ENCODE measurements at places on chromosomes 3 and 15.

DNA sequence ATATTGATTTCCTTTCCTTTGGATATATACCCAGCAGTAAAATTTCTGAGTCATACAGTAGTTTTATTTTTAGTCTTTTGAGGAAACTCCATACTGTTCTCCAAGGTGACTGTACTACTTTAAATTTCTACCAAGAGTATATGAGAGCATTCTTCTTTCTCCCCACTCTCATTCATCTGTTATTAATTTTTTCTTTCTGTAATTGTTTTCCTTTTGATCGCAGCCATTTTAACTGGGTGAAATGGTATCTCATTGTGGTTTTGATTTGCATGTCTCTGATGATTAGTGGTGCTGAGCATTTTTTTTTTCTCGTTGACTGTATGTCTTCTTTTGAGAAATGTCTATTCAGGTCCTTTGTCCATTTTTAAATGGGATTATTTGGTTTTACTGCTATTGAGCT, 18.3 kb upstream of the VGLL3 start:
- no peak for DNase-seq

GRCh38 chr3:157816296-157816695, 289.9 kb downstream of the SHOX2 start:
- DNase-seq, result no peak

DNA sequence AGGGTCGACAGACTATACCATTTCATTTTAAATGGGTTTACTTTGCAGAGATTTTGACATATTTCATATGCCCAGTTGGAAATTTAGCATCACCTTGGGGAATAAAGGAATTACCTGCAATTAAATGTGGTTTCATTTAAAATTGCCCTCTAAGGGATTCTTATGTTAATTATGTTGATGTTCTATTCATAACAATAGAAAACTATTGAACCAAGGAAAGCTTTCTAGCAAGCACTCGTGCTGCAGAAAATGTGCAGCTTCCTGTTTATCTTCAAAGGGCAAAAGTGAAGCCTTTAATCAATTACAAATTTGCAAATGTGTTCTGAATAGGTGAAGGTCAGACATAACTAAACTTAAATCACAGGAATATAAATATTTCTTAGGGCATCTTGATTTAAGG, 352.1 kb downstream of the CHST2 start:
- no peak for DNase-seq

DNA sequence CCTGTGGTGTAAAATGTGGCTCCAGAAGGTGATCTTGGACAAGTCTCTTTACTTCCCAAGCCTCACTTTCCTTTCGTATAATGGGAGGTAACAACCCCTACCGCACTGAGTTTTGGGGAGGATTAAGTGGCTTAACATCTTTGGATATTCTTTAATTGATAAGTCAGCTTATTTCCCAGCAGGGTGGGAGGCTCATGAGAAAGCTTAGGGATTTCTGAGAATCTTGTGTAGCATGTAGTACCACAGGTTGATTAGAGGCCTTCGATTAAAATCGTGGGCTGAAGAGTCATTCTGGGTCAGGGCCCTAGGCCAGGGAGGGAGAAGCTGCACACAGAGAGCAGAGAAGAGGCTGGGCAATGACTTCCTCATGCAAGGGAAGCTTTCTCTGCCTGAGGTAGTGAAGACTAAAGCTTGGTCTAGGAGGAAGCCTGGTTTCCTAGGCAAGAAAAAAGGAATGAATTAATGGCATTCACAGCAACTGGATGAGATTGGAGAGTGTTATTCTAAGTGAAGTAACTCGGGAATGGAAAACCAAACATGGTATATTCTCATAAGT, 1.5 kb upstream of the NMNAT3 start:
- no peak for DNase-seq

DNA sequence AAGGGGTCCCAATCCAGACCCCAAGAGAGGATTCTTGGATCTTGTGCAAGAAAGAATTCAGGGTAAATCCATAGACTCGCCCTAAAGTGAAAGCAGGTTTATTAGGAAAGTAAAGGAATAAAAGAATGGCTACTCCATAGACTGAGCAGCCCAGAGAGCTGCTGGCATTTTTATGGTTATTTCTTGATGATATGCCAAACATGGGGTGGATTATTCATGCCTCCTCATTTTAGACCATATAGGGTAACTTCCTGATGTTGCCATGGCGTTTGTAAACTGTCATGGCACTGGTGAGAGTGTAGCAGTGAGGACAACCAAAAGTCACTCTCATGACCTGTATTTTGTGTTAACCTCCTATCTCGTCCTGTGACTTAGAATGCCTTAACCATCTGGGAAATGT, 142.2 kb downstream of the DOCK3 start:
- no peak for DNase-seq

GRCh38 chr3:53161820-53162671, 1.0 kb downstream of the PRKCD start:
- no peak for DNase-seq

DNA sequence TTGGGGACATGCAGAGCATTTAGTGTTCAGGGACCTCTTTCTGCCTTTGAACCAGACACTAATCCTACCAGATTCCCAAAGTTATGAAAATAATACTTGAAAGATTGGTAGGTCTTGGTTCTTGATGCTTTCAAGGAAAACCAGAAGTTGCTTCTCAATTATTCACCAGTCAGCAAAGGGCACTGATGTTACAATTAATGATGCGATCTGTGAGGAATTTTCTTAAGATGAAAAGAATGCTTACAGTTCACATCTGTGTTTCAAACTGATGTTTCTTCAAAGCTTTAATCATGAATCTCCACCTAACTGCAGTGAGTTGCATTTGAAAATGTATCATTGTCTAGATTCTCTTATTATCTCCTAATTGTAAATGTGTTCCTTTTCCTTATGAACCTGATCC, 161.0 kb downstream of the NAALADL2 start:
- DNase-seq, result no peak

- DNase-seq, result no peak
These were observed 73.5 kb upstream of the MBNL1 start for GRCh38 chr3:152195206-152195605.

DNA sequence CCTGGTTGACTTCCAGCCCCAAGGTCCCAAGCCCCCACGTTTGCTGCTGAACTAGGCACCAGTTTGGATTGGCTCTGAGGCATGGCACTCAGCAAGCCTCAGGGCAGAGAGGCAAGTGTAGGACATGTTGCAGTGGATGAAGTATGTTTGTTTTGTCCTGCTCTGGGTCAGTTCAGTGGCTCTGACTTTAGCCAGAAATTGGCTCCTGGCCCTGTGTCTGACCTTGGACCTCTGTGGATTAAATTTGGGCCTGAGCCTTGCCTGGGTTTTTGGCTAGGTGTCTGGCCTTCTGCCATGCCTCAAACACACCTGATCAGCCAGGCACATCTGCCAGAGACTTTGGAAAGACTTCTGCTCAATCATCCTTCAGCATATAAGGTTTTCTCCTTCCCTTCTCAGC, 3.6 kb upstream of the MRAS start:
- no peak for DNase-seq

DNA sequence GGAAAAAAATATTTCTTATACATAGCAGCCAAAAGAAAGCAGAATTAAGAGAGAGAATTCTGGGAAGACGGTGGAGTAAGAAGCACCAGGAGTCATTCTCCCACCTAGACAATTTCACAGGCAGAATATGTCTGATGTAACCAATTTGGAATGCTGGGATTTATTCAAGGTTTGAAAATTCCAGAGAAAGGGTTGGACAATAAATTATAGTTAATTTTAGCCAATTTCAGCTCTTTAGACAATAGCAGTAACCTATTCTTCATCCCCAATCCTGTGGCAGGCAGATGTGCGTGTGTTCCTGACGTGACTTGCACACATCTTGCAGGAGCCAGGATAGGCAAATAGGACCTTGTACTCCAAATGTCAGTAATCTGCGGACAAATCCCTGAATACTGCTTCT, 541.0 kb upstream of the NAALADL2 start:
- DNase-seq, result no peak

DNA sequence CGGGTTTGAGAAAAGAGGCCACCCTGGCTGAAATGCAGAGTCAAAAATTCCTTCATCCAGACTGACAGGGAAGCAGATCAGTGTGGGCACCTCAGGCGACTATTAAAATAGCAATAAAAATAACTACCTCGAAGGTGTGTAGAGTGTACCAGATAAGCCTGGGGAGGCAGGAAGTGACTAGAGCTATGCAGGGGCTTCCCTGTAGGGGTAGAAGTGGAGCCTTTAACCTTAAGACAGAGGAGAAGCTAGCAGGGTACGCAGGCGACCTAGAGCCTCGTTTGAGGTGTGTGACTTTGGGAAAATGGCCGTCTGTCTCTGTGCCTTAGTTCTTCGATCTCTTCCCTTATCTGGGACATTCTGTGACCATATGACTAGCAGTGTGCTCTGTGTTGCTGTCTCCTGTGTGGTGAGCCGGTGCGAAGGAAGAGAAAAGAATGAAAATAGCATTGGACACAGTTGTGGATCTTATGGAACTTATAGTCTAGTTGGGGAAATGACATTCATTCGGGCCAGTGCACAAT, 17.6 kb downstream of the BHLHE40 start:
- peak; percentile 31 for DNase-seq

GRCh38 chr3:111588527-111588926, 6.6 kb downstream of the ZBED2 start:
- no peak for DNase-seq

GRCh38 chr15:73744293-73744692, 8.9 kb downstream of the INSYN1 start:
- no peak for DNase-seq

DNA sequence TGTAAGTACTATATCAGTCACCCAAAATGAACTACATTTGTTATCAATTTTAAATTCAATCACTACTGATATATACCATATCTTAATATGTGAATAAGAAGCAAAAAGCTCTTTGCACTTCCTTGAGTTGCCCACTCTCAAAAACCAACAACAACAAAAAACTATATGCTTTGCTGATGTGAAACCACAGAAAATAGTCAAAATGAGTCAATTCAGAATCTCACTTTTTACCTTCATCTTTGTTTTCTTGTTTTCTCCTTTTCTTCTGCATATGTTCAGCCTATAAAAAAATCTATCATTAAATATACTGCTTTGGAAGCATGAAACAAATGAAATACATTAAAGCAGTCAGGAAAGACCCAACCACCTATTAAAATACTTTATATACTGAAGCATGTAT, 80.7 kb downstream of the UBR1 start:
- DNase-seq, result no peak

GRCh38 chr3:10561946-10562560, 56.7 kb upstream of the ATP2B2 start:
- DNase-seq, result peak; percentile 19

DNA sequence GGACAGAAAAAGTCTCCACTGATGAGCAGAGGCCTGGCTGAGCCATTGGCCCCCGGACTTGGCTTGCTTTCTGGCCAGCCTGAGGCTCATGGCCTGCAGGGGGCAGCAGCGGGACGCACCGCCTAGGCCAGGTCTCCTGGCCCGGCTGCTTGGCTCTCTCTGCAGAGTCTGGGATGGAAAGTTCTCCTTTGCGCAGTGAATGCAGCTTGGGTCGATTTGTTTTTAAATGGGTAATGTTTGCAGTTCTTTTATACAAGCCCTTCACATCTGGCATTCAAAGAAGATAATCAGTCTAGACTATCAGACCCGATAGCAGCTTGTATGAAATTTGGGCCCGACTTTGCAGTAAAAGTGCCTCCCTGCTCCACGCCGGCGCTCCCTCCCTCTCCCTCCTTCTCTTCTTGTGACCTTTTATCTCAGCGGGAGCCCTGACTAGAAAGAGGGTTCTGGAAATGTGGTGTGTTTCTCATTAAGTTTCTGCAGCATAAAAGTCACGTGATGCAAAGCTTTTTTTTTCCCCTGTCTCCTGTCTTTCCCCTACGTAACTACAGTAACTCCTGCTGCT, 59.9 kb downstream of the ZNF621 start:
- peak; percentile 96 for DNase-seq

DNA sequence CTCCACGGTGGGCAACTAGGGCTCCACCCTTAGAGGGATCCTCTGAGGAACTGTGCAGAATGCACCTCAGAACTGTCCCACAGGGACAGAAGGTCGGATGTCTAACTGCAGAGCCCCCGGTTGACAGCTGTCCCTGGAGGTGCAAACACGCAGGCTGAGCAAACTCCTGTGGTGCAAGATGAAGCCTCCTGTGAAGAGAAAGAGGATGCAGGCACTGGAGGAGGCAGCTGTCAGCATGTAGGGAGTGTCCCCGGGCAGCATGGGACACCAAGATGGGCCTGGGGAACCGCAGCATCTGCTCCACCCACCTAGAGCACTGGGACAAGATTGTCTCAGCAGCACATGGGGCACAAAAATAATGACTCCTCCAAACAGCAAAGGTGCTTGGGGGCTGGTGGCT, 258.9 kb downstream of the ABHD5 start:
- no peak for DNase-seq

GRCh38 chr3:106719583-106719982, 657.7 kb upstream of the CCDC54 start:
- DNase-seq, result no peak

DNA sequence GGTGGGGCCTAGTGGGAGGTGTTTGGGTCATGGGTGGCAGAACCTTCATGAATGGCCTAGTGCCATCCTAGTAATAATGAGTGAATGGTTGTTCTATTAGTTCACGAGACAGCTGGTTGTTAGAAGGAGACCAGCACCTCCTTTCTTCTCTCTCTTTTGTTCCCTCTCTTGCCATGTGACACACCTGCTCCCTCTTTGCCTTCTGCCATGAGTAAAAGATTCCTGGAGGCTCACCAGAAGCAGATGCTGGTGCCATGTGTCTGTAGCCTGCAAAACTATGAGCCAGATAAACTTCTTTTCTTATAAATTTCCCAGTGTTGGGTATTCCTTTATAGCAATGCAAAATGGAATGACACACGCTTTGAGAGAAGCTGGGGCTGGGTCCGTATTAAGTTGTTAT, 89.0 kb upstream of the SLC4A7 start:
- DNase-seq, result no peak

- no peak for DNase-seq
These were observed 85.5 kb upstream of the ROBO2 start for GRCh38 chr3:76954412-76954811.

GRCh38 chr15:57625703-57626448, 34.2 kb downstream of the MYZAP start:
- no peak for DNase-seq

- no peak for DNase-seq
These were observed 109.6 kb upstream of the TMCO5A start for GRCh38 chr15:37824717-37825382.

GRCh38 chr3:58531555-58531954, 5.4 kb downstream of the ACOX2 start:
- DNase-seq, result no peak

- DNase-seq, result peak; percentile 40
These were observed 34.7 kb upstream of the SLC41A3 start for GRCh38 chr3:126118591-126118990.

All from sciatic nerve (tissue), 2 donors.